ENCODE measurements at places on chromosomes 3 and 15. TPM values are rescaled to one million over a fixed set of nuclear protein-coding genes. Genes with fewer than 3 reads are reported as not detected.
A peak's percentile ranks its signal among the peaks of the same experiment; 100 is the strongest.

- no peak for DNase-seq
Observed at GRCh38 chr15:29345549-29346525, 76.2 kb upstream of the NSMCE3 start.

GRCh38 chr3:54891540-54891897 is 36.3 kb downstream of the LRTM1 start:
- peak; percentile 92 for DNase-seq

- DNase-seq, result no peak
Observed at GRCh38 chr3:96101006-96101560, 713.3 kb upstream of the EPHA6 start.

Gene PLAAT1
- 12.5 TPM for total RNA-seq

Gene SPATA12
- 0.28 TPM for total RNA-seq

All from prostate gland (tissue), 2 donors.